ENCODE measurements at places on chromosomes 3 and 15.

GRCh38 chr15:69357773-69358771, 56.1 kb upstream of the KIF23 start:
- peak; percentile 93 for DNase-seq

- no peak for DNase-seq
These were observed 648.8 kb downstream of the NLGN1 start for GRCh38 chr3:174046311-174046710.

DNA sequence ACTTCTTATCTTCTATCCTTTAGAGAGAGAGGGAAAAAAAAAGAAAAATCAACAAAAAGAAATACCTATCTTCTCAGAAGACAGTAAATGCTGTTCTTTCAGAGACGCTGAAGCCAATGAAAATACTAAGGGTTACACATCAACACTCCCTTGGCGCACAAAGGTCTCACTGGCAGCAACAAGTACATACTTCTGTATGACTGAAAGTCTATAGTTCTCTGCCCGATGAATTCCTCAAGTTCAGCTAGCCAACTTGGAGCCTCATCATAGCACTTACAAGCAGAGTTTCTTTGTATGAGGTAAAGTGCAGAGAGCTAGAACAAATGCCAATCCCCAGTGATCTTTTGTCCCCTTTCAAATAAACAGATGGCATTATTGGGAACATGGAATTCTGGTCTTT, 62.7 kb downstream of the CPNE4 start:
- DNase-seq, result peak; percentile 17

DNA sequence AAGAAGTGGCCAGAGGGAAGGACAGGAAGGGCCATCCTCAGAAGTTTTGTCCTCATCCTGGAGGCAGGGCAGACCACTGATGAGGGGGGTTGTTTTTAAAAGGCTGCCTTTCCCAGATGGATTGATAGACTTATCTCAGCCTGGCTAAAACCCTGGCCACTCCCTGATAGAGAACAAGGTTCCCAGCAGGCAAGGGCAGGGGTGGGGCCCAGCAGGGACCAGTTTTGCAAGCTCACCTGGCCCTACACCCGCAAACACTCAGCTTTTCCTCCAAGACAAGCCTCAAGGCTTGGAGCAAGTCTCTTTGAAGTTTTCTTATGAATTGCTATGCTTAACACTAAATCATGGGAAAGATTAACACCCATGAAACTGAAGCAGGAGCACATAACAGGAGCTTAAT, 9.1 kb downstream of the LIPC start:
- no peak for DNase-seq
